Temporal lobe (tissue), 4 donors: ENCODE measurements at places on chromosomes 3 and 15. TPM values are rescaled to one million over a fixed set of nuclear protein-coding genes. Genes with fewer than 3 reads are reported as not detected.

SATB1 gene
- 86.5 TPM for total RNA-seq

CCRL2 gene
- 0.25 TPM for total RNA-seq

MEGF11 gene
- 5.2 TPM for total RNA-seq

MINAR1 gene
- total RNA-seq, result 2.5 TPM

SLC30A4 gene
- total RNA-seq, result 22.9 TPM

CHMP2B gene
- 30.0 TPM for total RNA-seq

CHRFAM7A gene
- total RNA-seq, result 2.7 TPM

CFAP100 gene
- 2.5 TPM for total RNA-seq

RETNLB gene
- not detected for total RNA-seq

SCG3 gene
- 54.8 TPM for total RNA-seq

ULK3 gene
- total RNA-seq, result 33.7 TPM

MAP6D1 gene
- total RNA-seq, result 5.2 TPM

RPL39L gene
- total RNA-seq, result 17.9 TPM

EBLN2 gene
- 3.9 TPM for total RNA-seq

KLHL25 gene
- total RNA-seq, result 26.3 TPM

SLC2A2 gene
- not detected for total RNA-seq

CLN6 gene
- 2.7 TPM for total RNA-seq

FOXL2NB gene
- total RNA-seq, result 0.25 TPM

C3orf22 gene
- total RNA-seq, result not detected

JMJD7 gene
- total RNA-seq, result 2.2 TPM

ZBTB38 gene
- 117 TPM for total RNA-seq

IL16 gene
- 1.2 TPM for total RNA-seq

SI gene
- not detected for total RNA-seq

GOLGA8S gene
- total RNA-seq, result under 0.01 TPM

GOLGA8J gene
- not detected for total RNA-seq

GALNT15 gene
- 2.2 TPM for total RNA-seq

ZBBX gene
- total RNA-seq, result 3.9 TPM

LIPH gene
- not detected for total RNA-seq

ZNF385D gene
- total RNA-seq, result 15.7 TPM

EFCC1 gene
- 0.25 TPM for total RNA-seq

KIF15 gene
- total RNA-seq, result 6.4 TPM

SPINT1 gene
- total RNA-seq, result 1.5 TPM

RTP4 gene
- not detected for total RNA-seq

ABI3BP gene
- 3.0 TPM for total RNA-seq

POPDC2 gene
- total RNA-seq, result 1.5 TPM

FBXW12 gene
- total RNA-seq, result 1.5 TPM

LHFPL4 gene
- 29.5 TPM for total RNA-seq

ACSBG1 gene
- total RNA-seq, result 3.0 TPM

CERS3 gene
- total RNA-seq, result 0.74 TPM

SOX14 gene
- total RNA-seq, result not detected

MEIS2 gene
- 242 TPM for total RNA-seq

PLSCR5 gene
- 0.25 TPM for total RNA-seq

TFDP2 gene
- 35.9 TPM for total RNA-seq

POMGNT2 gene
- 12.3 TPM for total RNA-seq

HCLS1 gene
- 0.74 TPM for total RNA-seq

GABRB3 gene
- total RNA-seq, result 102 TPM

MCF2L2 gene
- total RNA-seq, result 32.5 TPM

IL5RA gene
- 0.49 TPM for total RNA-seq

NTRK3 gene
- 50.9 TPM for total RNA-seq

ZIC4 gene
- 1.5 TPM for total RNA-seq

DGKG gene
- 3.7 TPM for total RNA-seq

LRRN1 gene
- total RNA-seq, result 29.7 TPM

TMEM108 gene
- 18.4 TPM for total RNA-seq
